NCI-H524 treated with DMSO at 0.1 percent for 48 hours (cell line): ENCODE measurements at places on chromosomes 3 and 15.

GRCh38 chr3:121834157-121834670, 646 bp downstream of the IQCB1 start:
- no peak for DNase-seq

- no peak for DNase-seq
These were observed 211.7 kb upstream of the ZPLD1 start for GRCh38 chr3:102223132-102223531.

- no peak for DNase-seq
These were observed 33.6 kb upstream of the LRIG1 start for GRCh38 chr3:66534304-66534845.

DNA sequence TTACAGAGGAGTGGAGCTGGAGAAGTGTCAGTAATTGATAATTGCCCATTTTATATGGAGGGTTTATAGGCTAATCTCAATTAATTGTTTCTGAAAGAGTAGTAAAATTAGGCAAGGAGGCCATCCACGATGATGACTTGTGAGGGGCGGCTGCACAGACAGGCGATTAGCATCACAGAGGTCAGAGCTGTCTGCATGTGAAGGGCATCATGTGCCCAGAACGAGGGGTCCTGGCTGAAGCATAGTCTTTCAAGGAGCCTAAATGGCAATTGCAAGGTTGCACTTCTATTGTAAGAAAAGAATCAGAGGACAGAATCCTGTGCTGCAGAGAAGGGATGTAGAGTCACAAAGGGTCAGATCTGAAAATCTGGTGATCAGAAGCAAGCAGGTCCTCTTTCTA, 196.6 kb downstream of the EBLN2 start:
- DNase-seq = no peak

DNA sequence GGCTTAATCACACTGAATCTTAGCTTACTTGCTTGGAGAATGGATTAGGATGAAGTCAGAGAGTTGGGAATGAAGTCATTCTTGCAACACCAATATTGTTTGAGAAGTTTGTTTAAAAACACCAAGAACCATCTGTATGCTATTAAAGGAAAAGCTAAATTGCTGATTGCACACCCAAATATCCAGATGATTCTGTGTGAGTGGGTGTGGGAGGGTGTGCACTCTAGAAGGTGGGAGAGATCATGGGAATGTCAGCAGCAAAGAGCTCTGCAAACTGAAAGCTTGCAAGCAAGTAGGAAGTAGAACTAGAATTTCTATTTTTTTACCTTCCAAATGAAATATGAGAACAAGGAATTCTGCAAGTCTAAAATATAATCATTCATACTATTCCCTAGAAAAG, 364.9 kb downstream of the NR2F2 start:
- no peak for DNase-seq

DNA sequence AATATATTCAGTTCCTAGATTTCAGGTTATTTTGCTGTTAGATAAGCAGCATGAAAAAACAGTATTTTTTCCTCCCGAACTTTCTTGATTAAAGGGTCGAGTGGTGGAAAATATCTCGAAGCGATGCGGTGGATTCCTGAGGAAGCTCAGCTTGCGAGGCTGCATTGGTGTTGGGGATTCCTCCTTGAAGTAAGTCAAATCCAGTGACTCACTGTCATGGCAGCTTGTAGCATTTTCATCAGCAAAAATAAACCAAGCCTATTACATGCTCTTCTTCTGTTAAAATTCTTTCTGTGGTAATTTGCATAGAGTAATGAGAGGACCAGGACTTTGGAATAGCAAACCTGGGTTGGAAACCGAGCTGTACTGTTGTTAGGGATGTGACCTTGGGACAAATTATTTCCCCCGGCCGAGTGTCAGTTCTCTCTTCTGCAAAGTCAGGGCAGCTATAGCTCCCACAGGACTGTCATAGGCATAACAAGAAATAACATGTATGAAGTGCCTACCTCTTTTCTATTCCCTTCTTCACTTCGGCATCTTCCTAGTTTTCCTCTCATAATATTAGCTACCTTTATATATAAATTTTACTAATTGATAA, 75.6 kb downstream of the UBP1 start:
- DNase-seq = no peak

DNA sequence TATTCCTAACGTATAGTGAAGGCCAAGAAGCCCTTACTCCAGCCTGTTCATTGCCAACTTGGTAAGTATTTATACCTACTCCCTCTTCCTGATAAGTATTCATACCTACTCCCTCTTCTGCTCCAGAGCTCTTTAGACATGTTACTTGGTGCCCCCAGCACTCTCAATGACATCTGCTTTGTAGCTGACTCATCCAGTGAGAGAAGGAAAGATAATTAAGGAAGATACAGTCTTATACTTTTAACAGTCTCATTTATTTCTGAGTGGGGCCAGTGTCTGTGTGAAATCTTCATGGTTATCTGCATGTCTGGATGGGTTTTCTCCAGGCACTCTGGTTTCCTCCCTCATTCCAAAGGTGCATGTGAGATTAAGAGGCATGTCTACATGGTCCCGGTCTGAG, 698.7 kb downstream of the FHIT start:
- DNase-seq = no peak

DNA sequence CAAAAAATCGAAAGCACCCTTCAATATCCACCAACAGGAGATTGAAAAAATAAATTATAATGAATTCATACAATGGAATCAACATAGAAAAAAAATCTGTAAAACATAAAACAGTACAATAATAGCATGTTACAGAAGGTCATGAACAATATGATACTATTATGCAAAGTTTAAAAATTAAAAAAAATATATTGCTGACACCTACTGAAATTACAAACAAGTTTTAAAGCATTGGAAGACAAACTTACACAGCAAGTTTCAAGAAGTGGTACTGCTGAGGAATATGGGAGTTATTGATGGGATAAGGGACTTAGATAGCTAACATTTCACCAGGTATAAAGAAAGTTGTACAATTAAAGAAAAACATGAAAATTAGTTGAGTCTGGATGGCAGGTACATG, 89.4 kb downstream of the EFL1 start:
- DNase-seq = no peak

DNA sequence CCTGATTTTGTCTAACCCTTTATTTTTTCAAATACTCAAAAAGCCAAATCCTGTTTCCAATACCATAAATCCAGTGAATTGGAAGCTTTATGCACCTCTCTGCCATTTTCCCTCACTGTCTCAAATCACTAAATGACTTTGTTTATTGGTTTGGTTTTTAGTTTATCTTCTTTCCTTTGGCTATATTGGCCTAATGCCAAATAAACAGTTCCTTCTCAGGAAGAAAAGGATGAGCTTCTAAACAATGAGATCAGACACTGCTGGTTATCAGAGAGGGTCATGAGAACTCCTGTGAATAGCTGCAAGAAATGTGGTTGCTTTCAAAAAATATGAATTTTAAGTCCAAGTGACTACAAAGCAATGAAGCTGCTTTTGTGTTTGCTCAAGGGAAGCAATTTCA, 359.9 kb downstream of the MECOM start:
- DNase-seq = no peak

DNA sequence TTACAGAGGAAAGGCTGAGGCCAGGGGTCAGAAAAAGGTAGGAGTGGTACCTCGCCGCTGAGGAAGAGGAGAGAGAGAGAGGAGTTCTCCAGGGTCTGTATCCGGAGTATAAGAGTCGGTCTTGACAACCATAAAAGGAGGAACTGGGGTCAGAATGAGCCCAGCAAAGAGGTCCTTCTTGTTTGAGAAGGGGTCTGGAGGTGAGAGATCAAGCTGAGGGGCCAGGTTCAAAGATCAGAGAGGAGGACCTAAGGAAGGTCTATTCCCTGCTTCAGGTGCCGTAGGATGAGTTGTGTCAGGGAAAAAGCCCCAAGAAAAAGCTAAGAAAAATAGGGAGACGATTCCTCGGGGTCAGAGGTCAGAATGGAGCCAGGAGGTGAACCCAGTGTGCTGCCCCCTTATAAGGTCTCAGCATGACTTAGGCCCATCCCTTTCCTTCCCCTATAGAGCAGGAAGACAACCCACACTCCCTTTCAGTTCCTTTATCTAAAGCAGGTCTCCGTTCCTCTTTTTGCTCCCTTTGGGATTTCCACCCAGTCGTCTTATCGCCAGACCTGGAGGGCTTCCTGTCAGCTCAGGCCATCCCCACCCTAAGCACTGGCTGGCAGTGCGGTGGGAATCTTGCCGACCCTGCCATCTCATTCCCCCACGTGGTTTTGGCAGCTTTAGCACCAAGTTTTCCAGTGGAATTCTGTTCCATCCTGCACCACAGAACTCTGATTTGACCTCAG, 651 bp downstream of the MTMR14 start:
- no peak for DNase-seq

- DNase-seq = no peak
These were observed 18.6 kb downstream of the MESP2 start for GRCh38 chr15:89794627-89795241.

GRCh38 chr3:37795431-37796061, 66.1 kb upstream of the CTDSPL start:
- DNase-seq = no peak

GRCh38 chr3:988785-989184, 104.0 kb upstream of the CNTN6 start:
- no peak for DNase-seq

GRCh38 chr3:101216710-101217465, 103.5 kb downstream of the IMPG2 start:
- DNase-seq = no peak

GRCh38 chr3:42600958-42601675, 631 bp downstream of the NKTR start:
- no peak for DNase-seq

- DNase-seq = no peak
These were observed 86.6 kb downstream of the LINGO1 start for GRCh38 chr15:77546050-77546501.

DNA sequence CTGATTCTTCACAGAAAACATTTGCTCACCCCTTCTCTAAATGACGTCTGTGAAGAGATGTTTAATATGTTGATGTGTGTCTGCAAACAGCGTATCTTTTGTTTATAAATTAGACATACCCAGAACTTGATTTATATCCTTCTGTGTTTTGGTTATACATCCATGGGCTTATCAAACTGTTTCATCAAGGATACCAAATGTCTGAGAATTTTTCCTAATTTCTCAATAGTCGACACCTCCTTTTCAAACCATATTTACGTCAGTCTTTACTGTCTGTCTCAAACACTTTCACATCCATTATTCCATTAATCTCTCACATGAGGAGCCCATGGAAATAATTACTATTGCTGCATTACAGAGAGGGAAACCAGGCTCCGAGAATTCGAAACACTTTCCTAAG, 85.4 kb downstream of the FGF12 start:
- no peak for DNase-seq

- no peak for DNase-seq
These were observed 2.3 kb downstream of the FBXL22 start for GRCh38 chr15:63599401-63600000.

- no peak for DNase-seq
These were observed 40.1 kb upstream of the MTMR10 start for GRCh38 chr15:31031471-31032067.

DNA sequence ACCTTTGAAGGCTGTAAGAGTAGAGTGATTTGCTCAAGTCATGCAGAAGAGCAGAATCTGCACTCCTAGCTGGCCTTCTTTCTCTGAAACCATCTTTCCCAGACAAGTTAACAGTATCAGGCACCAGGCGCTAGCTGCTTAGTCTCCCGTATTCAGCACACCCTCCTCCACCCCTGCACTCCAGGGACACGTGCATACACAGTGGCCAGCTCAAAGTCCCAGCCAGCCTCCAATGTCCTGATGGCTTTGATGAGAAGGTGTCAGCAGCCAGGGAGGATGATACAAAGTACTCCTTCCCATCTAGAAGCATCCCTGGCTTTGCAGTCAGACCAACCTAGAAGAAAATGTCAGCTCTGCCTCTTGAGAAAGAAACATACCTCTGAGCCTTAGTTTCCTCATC, 177.8 kb downstream of the ADAMTS17 start:
- DNase-seq = no peak

- no peak for DNase-seq
These were observed 11.2 kb downstream of the MYD88 start for GRCh38 chr3:38149708-38150107.

GRCh38 chr3:124858275-124858674, 28.9 kb downstream of the ITGB5 start:
- DNase-seq = no peak

DNA sequence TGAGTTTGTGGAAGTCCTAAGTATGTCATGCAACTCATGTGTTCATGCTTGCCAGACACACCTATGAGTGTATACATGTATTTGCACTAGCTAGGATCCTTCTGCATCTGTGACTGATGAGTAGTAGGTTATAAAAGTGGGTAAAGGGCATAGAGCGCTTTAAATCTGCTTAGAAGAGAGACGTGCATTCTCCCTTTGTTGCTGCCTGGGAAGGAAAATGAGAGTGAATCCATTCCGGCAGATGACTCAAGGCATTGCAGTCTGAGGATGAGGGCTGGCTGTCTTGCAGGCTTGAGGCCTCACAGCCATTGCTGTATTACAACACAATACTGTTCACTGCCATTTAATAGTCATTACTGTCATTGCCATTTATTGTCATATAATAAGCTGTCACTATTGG, 120.8 kb upstream of the UMPS start:
- DNase-seq = no peak

DNA sequence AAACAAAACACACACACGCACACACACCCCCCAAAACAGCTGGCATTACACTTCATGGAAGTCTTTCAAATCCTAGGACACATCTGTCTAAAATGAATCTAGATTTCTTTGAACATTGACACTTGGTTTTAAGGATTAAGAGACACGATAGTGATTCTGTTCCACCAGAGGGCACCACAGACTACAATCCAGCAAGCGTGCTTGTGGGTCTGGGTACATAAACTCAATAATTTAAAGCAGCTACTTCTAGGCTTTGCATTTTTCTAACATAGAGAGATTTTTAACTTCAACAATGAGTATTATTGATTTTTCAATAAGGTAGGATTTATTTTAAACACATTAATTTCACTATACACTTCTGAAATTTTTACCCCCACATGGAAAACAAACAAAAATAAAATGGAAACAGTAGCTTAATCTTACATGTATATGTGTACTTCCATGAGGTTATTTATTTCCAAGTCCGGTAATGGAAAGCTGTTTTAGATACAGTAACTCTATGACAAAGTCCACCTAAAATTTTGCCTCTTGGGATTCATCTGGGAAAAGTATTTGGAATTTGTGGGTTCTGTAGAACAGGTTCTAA, 564.0 kb upstream of the TGFBR2 start:
- DNase-seq = peak; percentile 1

DNA sequence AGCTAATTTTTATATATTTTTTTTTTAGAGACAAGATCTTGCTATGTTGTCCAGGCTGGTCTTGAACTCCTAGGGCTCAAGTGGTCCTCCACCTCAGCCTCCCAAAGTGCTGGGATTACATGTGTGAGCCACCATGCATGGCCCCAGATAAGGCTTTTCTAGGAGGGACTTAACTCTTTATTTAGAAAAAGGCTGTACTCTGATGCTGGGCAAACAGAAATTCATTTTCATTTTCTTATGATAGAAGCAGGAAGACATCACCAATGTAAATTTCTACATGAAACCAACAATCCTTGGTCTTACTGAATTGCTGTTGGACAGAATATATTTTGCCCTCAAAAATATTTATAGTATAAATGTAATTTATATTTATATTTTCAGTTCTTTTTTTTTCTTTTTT, 9.6 kb downstream of the NIPA1 start:
- DNase-seq = no peak

GRCh38 chr15:100968050-100968966, 49.2 kb downstream of the LRRK1 start:
- DNase-seq = no peak
